Omental fat pad (tissue), 4 donors: ENCODE measurements at places on chromosomes 3 and 15. TPM values are rescaled to one million over a fixed set of nuclear protein-coding genes. Genes with fewer than 3 reads are reported as not detected.
A peak's percentile ranks its signal among the peaks of the same experiment; 100 is the strongest.

- DNase-seq: no peak
Measured at GRCh38 chr3:70261283-70261682, 51.2 kb downstream of the MDFIC2 start.

DNA sequence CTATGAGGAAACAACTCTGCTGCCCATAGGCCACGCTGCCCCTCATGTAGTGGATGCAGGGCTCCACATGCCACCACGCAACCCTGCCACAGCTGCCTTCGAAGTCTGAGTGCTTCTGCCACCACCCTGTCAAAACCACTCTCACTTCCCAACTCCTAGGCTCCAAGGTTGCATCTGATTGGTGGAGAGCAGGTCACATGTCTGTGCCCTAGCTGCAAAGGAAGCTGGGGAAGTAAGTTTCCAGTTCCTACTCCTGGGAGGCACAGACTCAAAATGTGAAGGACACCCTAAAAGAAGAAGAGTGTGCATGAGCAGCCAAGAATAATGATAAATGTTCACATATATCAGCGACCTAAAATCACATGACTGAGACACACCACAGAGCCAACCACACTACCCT, 31.9 kb upstream of the TICRR start:
- no peak for DNase-seq

DNA sequence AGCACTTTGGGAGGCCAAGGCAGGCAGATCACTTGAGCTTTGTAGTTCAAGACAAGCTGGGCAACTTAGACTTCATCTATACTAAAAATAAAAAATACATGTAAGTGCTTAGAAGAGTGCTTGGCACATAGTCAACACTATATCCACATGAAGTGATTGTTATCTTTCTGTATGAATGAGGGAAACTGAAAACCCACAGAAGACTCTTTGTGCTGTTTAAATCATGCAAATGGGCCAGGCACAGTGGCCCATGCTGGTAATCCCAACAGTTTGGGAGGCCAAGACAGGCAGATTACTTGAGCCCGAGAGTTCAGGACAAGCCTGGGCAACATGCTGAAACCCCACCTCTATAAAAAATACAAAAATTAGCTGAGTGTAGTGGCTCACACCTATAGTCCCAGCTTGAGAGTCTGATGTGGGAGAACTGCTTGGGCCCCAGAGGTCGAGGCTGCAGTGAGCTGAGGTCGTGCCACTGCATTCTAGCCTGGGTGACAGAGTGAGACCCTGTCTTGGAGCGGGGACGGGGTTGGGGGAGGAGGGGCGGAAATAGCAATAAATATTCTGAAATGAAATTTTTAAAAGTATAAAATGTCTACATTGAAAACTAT, 129.7 kb downstream of the NR2E3 start:
- no peak for DNase-seq

Gene CSTA
- total RNA-seq: 9.1 TPM

GRCh38 chr3:59866076-59866475, 816.3 kb upstream of the CFAP20DC start:
- no peak for DNase-seq

- DNase-seq: no peak
Measured at GRCh38 chr3:27633224-27633545, 88.9 kb downstream of the EOMES start.

- no peak for DNase-seq
Measured at GRCh38 chr3:129095285-129095684, 26.3 kb downstream of the RAB43 start.

DNA sequence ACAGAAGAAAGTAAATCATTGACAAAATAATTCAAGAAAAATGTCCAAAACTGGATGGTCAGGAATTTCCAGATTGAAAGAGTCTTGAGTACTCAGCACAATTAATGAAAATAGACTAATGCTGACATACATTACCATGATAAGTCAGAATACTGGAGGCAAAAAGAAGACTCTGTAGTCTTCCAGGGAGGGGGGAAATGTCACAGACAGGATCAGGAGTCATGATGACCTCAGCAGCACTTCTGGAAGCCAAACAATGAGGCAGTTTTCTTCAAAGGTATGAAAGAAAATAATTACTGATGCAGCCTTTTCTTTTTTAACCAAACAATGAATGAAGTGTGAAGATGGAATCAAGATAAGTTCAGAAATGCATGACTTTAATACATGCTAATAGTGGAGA, 30.1 kb upstream of the SLC22A13 start:
- no peak for DNase-seq

- DNase-seq: no peak
Measured at GRCh38 chr3:55556619-55557537, 69.8 kb upstream of the WNT5A start.

- no peak for DNase-seq
Measured at GRCh38 chr15:29904757-29905417, 82.6 kb upstream of the TJP1 start.

GRCh38 chr3:189320511-189320910, 148.7 kb downstream of the TPRG1 start:
- DNase-seq: no peak

- DNase-seq: no peak
Measured at GRCh38 chr15:36903195-36903594, 197.2 kb downstream of the MEIS2 start.

DNA sequence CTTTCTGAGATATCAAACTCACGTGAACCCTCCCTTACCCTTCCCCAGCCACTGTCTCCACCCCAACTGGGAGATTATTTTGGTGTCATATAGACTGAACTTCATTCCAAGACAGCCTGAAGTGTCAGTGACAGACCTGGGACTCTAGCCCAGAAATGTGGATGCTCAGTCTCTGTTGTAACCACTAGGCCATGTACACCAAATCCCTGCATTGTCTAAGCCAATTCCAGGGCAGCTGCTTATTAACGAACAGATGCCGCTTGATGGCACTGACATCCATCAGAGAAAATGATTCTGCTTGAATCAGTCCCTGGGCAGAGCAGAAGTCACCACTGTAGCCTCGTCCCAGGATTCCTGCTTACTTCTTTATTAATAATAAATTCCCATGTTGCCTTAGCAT, 305.5 kb downstream of the GRM7 start:
- DNase-seq: no peak

- no peak for DNase-seq
Measured at GRCh38 chr15:85880501-85881190, 85.9 kb upstream of the KLHL25 start.

DNA sequence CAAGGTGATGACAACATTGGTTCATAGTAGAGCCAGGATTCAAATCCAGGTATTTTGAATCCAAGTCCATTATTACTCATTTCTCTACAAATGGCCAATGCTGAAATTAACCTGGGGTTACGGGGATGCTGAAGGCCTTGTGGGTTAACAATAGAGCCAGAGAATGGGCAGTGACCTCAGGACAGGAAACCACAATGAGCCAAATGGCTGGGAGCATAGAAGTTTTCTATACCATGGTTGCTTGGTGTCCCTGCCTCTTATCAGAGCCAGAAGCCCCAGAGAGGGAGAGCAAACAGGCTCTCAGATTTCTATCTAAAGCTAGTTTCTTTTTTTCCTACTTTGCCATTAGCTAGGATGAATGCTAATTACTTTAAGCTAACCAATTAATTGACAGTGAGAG, 82.3 kb downstream of the TNIK start:
- DNase-seq: no peak

GRCh38 chr15:47812470-47812999, 95.2 kb downstream of the SEMA6D start:
- DNase-seq: no peak

- DNase-seq: no peak
Measured at GRCh38 chr3:189780546-189781270, 149.5 kb downstream of the TP63 start.

DNA sequence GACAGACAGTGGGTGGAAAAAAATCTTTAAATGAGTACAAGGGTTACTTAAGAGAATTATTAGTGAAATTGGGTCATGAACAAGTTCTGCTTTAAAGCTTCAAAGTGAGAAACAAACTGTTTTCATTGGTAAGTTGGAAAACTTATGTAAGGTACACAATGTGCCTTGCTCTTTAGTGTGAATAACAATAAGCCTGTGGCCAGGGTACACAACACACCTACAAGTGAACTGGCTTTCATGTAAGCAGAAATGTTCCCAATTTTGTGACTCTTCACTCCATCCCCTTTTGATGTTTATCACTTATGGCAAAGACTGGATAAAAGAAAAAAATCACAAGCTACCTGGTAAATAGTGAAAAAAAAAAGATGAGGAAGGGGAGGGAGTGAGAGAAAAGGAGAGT, 253.7 kb downstream of the ZBTB20 start:
- no peak for DNase-seq

Gene GAP43
- not detected for total RNA-seq

DNA sequence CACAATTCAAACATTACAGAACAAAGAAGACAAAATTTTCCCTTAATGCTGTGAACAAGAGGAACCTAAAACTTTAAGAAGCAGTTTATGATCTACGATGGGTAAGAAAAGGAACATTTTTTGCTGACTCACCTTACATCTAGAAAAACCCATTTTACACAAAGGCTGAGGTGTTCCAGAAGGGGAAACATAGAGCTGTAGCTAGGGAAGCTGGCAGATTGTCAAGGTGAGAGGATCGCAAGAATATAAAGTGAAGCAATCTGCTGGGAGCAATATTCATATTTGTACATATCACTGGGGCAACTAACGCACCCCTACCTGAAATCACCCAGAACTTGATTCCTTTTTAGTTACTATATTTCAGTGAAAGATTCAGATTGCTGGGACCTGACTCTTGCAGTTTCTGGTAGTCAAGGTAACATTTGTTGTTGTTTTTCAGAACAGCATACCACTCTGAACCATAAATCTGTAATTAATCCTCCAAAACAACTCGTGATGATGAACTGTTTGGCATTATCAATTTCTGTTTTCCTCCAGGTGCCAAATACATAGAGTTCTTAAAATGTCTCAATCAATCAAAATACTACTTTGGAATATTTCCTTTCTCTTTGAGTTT, 184.1 kb upstream of the LRRC3B start:
- DNase-seq: no peak

Gene SLC25A20
- 47.0 TPM for total RNA-seq

GRCh38 chr3:177679568-177680471, 482.5 kb upstream of the TBL1XR1 start:
- peak; percentile 32 for DNase-seq

DNA sequence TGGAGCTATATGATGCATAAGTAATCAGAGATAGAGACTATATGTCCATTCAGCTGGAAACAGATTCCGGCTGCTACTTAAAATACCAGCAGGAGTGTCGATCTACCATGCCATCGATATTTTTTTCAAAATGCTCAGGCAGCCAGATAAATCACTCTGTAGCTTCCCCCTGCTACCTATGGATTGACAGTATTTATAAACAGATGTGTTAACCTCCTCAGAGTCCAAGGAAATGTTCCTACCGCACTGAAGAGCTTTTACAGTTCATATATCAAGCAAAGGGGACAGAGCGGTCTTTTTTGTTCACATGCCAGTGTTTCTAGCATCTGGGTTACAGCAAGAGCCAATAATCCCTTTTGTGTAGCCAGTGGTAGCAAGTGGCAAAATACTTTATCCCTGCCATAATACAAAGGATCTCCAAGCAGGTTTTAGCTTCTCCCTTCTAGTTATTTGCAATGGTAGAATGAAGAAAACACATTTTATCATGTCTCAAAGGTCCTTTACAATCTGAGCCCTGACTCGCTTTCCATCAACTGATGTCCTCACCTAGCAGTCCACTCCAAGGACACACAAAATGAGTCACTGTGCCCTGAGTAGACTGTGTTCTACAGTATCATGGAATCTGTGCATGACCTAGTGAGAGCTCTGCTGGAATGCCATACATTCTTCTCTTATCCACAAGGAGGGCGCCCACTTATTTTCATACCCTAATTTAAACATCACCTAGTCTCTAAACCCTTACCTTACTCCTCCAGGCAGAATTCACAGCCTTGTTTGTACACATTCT, 507.0 kb downstream of the TBL1XR1 start:
- no peak for DNase-seq

Gene SYNPR
- not detected for total RNA-seq

Gene GPR149
- not detected for total RNA-seq

- no peak for DNase-seq
Measured at GRCh38 chr15:77118882-77119321, 48.0 kb upstream of the TSPAN3 start.

DNA sequence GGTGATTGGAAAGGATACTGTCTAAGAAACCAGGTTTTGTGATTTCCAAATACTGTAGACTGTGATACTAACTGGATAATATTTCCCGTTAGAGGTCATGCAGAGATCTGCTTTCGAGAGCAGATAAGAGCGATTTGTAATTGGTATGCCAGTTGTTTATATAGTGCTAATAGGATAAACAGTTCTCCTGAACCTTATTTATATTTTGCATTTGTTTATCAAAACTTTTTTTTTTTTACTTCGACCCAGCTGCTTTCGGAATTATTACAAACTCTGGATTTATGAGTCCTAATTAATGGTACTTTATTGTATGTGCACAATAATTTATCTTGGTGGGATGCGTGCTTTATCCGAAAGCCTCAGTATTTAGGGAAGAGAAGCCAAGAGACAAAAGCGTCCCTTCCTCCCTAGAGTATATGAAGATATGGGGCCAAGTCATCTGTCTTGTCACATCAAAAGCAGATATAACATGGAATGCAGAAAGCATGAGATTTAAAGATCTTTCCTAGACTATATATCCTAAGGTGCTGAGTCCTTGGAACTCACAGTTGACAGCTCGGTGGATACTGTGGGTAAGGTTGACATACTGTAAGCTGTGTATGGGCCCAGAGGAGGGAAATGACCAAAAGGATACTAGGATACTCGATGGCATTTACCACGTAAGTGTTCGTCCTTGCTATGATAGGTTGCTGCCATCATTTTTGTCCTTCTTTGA, 62.2 kb downstream of the SMAD6 start:
- DNase-seq: no peak

DNA sequence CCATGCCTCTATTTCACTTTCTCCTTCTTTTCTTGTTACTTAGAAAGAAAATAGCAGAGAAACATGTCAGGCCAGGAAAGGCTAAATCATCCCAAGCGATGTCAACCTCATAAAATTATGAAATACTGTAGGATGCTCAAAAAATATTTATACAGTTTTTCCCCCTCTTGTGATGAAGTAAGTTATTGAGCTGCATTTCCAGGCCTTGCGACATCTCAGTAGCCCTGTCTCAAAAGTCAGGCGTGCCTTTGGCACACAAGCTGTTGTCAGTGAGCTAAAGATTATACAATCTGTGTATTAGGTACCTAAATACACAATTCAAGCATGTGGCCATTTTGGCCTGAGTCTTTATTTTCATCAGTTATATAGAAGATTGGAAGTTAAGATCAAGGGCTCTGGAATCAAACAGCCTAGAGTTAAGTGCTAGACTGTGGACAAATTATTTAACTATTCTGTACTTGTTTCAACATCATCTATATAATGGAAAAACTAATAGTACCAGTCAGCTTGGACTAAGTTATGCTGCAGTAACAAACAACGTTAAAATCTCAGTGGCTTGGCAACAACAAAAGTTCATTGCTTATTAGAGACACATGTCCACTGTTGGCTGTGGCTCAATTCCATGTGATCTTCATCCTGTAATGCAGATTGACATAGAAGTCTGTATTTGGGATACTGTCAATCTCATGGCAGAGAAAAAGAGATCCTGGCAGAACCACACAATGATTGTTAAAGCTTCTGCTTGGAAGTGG, 406.4 kb upstream of the PROK2 start:
- no peak for DNase-seq
